ENCODE measurements at places on chromosomes 2 and 18.

GRCh38 chr2:74778381-74779264 is 55.3 kb upstream of the HK2 start:
- no peak for DNase-seq

- DNase-seq: no peak
Measured at GRCh38 chr2:204074456-204074855, 137.9 kb downstream of the ICOS start.

DNA sequence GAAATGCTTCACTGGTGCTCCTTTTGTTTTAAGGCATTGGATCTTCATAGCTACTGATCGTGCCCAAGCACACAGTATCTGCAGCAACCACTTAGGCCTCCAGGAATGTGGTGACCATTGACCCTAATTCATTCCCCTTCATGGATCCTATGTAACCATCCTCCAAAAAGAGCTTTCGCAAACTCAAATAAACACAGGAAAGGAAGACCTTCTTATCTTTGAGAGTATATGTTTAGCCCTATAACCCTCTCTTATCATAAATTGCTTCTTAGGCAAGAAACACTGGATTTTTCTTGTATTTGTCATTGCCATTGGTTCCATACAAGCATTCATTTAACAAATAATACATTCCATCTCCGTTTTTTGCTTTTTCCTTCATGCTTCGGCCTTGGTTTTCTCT is 4.1 kb upstream of the TTR start:
- no peak for DNase-seq

DNA sequence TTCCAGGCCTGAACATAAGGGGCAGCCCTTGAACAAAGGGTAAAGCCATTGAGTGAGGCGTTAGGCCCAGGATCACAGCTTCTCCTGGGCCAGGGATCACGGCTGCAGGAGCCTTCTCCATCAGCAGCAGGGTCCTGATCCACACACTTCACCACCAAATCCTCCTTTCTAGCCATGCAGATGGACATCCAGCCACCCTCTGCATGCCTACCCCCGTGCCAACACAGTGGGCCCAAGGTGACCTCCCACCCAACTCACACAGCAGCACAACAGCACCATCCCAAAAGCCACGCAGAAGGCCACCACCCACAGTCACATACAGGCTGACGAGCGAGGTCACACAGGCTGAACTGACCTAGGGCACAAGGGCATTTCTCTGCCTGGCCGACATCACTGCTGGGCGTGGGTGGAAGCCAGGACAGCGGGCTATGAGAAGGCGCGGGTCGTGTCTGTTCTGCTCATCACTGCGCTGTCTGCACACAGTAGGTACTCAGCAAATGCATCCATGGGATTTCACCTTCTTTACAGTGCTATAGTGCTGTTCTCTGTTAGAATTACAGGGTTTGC is 31.2 kb downstream of the TFCP2L1 start:
- no peak for DNase-seq

GRCh38 chr2:33595385-33595784 is 3.7 kb downstream of the FAM98A start:
- DNase-seq: no peak

DNA sequence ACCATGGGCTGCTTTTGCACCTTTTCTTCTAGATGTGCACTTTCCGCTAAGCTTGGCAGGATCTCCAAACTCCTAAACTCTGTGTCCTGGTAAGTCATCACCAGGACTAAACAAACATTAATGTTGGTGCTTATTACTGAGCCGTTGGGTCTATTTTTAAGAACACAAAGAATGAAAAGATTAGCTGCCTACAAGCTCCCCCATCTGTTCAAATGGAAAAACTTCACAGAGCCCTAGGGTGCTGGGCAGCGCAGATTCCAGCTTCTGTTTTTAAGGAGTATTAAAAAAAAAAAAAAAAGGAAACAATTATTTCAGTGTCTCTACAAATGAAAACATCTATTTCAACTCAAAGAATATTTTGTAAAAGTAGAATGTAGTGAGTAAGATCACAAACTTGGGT is 97.8 kb upstream of the AQP4 start:
- no peak for DNase-seq

- DNase-seq: no peak
Measured at GRCh38 chr2:241514986-241515737, 6.8 kb upstream of the STK25 start.

DNA sequence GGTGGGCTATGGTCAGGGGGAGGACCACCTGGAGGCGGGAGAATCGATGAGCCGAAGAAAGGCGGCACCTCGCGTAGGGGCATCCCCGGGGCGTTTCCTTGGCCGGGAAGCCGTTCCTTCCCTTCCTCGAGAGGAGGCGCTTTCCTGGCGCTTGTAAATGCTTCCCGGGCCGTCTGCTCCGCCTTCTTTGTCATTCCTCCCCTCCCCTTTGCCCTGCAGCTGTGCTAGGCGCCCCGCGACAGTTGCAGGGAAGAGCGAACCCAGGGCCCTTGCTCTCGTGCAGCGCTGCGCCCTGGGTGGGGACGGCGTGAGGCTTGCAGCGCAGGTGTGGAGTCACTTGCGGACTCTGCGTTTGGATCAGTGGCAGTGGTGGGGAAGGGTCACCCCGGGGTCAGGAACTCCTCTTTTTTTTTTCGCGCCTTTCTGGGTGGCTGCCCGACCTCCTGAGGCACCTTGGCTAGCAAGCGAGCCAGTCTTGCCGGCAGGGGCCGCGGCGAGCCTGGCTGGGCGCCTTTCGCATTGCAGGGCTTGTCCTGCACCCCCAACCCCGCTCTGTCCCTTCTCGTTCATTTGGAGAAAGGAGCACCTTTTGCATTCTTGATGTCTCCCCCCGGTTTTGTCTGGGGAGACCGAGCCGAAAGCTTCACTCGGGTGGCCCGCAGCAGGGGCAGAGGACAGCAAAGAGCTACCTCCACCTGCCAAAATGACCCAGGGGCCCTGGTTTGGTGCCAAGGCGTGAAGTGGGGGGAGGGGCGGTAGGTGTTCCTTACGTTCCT is 858 bp downstream of the KCNS3 start:
- DNase-seq: no peak

GRCh38 chr18:5975111-5976002 is 80.0 kb upstream of the TMEM200C start:
- no peak for DNase-seq

DNA sequence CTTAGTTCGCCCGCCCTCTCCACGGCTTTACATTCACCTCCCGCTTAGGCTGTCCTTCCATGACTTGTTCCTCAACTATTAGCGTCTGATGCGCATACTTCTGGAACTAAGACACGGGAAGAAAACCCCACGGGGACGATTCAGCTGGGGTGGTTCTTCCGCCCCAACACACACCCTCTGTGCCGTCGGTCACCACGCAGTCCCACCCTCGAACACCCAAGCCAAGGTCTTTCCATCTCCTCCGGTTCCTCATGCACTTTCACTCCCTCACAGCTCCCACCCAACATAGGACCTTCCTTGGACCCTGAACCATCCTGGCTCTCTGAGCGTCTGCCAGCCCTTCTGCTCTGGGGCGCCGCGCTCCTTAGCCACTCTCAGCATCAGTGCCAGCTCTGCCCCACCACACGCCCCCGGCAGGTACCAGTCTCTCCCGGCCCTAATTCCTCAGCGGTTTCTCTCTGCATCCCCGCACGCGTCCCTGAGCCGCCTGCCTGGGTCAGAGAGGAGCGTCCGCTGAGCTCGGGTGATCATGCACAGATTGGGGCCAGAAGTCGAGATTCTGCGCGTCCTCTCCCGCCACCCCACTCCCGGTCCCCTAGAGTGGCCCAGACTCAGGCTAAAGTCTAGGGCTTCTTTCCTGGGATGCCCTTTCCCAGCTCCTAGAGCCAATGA is 522 bp upstream of the SRD5A2 start:
- no peak for DNase-seq

DNA sequence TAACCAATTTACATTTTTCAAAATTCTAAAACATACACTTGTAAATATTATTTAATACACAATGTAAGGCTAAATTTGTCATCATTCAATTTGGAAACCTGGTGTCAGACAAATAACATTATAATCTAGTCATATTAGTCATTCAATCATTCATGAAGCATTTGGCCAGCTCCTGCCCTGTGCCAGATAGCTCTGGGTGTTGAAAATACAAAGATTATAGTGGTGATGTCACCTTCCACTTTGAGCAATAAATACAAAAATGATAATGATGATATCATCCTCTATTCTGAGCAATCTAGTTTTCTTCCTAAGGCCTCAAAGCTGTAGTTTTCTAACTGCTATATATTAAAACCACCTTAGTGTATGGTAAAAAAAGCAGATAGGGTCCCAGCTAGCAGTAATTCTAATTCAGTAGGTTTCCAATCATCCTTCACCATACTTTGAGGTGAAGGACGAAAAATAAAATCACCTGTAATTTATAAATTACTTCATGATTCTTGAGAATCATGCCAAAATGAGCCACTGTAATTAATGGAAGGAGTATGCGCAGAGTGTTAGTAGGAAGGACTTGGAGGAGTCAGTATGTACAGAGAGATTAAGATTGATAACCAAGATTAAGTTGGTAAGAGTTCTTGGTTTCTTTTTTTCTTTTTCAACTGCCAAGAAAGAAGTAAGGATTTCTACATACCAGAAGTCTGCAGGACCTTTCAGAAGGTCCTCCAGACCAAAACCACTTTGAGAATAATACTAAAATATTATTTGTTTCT is 23.2 kb downstream of the MEMO1 start:
- no peak for DNase-seq

- DNase-seq: no peak
Measured at GRCh38 chr2:185144159-185144919, 546.0 kb downstream of the ZNF804A start.

GRCh38 chr18:34990597-34990996 is 50.6 kb upstream of the MAPRE2 start:
- no peak for DNase-seq

GRCh38 chr18:45689396-45689795 is 34.6 kb upstream of the SLC14A1 start:
- DNase-seq: no peak

DNA sequence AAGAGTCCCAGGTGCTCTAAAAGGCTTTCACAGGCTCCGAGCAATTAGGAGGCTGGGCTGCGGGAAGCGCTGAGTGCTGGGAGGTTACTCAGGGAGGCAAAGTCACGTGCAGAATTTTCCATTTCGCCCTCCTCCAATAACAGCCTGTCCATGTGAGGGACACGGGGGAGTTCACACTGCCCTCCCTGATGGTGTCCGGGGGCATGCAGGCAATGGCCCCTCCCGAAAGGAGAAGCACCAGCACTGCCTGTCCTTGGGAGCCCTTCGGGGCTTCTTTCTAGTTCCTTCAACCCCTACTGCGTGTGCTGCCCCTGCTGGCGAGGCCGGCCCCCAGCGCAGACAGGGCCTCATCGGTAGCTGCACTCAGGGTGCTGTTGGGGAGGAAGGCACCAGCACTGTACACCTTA is 63.1 kb upstream of the HPCAL1 start:
- no peak for DNase-seq

DNA sequence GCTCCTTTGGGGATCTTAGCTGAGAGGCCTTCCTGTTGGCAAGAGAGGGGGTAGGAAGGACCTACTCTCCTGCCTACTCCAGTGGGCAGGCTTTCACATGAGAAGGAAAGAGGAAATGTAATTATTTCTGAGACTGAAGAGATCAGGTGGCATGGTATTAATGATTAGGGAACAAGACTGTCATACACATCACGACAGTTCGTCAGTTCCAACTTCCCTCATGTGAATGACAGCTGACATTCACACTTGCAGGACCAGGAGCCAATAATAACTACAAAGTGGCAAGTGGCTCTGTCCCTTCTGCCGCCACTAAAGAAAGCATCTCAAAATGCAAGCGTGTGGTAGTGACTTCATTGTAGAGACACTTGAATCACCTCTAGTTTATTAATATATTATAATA is 90.0 kb downstream of the ZCCHC2 start:
- no peak for DNase-seq

DNA sequence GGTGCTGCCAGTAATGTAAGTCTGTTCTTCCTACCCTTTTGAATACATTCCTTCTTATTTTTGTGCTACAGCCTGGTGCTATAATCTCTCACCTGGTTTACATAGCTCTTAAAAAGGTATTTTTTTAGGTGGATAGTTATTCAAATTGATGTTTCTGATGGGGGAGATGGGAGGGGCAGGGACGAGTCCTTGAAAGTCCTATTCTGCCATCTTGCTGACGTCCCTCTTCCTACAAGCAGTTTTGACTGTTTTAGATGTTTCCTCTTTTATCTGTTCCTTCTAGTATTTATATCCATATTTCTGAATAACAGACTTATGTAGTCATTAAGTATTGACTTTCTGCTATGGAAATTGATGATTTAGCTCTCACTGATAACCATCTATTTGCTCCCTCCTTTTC is 256.4 kb downstream of the KIAA1328 start:
- no peak for DNase-seq

DNA sequence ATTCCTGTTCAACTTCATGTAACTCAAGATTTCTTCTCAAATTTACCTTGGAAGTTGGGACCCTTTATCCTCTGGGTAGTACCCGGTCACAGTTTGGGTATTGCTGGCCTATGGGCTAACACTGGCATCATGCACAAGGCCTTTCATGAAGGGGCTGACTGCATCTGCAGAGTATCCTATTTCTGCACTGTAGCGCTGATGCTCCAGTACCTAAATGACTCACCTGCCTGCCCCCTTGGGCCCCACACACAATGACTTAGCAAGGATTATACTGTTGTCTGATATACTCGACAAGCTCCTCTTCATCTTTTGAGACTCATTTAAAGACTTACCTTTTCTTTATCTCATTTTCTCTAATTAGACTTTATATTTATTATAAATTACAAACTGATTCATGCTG is 39.9 kb downstream of the DNAH6 start:
- no peak for DNase-seq

DNA sequence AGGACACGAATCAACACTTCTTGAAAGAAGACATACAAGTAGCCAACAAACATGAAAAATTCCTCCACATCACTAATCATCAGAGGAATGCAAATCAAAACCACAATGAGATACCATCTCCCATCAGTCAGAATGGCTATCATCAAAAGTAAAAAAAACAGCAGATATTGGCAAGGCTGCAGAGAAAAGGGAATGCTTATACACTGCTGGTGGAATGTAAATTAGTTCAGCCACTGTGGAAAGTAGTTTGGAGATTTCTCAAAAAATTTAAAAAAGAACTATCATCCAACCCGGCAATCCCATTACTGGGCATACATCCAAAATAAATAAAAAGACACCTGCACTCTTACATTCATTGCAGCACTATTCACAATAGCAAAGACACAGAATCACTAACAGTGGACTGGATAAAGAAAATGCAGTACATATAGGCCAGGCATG is 78.7 kb downstream of the GRB14 start:
- no peak for DNase-seq

All from natural killer cell (primary cell).